Activated T-helper 1 cell treated with anti-CD3 and anti-CD28 coated beads, Interleukin-12 subunit alpha, Interleukin-12 subunit beta, Interleukin-2, Interleukin-4 antibody, amounts not matched to agents 30 ng/mL and 10 ng/mL and 1 ng/mL, durations not matched to agents 14 hours and 24 hours and 36 hours (primary cell): ENCODE measurements at places on chromosomes 12 and 14. TPM values are rescaled to one million over a fixed set of nuclear protein-coding genes. Genes with fewer than 3 reads are reported as not detected.

The ARHGEF40 gene
- not detected in 2 replicates for total RNA-seq

The TMEM179 gene
- 0.12 and 0.36 TPM in 2 replicates for total RNA-seq

The NXPH4 gene
- total RNA-seq, result 0.36 and 0.49 TPM in 2 replicates

The RNF212B gene
- not detected in 2 replicates for total RNA-seq

DNA sequence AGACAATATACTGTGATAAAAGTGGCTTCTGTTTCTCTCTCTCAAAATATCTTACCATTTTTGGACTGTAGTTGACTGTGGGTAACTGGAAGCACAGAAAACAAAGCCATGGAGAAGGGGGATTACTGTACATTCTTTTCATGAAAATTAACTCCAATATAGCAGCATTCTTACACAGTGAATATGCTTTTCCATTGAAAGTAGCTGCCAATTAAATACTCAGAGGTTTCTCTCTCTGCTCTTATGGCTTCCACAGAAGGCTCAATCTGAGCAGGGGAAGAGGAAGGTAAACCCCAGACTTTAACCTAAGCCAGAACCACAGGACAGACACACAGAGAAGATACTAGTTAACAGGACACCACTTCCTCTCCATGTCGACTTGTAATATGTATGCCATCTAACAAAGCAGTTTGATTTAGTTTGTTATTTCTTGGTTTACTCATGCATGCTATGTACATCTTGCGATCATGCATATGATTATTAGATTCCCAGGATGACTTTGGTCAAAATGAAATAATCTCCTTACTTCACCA is 150.2 kb downstream of the SSPN start:
- no peak overlapping the region for H3K4me3 ChIP-seq
- H3K27me3 ChIP-seq, result no peaks in the 10 kb centered on the region
- H3K27ac ChIP-seq, result no peak overlapping the region
- no peak for DNase-seq

- peaks cover 21% of the 10 kb centered on the region for H3K27me3 ChIP-seq
- no peak overlapping the region for H3K27ac ChIP-seq
- DNase-seq, result no peak
- H3K4me1 ChIP-seq, result no peaks in the 10 kb centered on the region
- H3K4me3 ChIP-seq, result no peak overlapping the region
Measured at GRCh38 chr14:69982220-69982839, 103.1 kb downstream of the SMOC1 start.

DNA sequence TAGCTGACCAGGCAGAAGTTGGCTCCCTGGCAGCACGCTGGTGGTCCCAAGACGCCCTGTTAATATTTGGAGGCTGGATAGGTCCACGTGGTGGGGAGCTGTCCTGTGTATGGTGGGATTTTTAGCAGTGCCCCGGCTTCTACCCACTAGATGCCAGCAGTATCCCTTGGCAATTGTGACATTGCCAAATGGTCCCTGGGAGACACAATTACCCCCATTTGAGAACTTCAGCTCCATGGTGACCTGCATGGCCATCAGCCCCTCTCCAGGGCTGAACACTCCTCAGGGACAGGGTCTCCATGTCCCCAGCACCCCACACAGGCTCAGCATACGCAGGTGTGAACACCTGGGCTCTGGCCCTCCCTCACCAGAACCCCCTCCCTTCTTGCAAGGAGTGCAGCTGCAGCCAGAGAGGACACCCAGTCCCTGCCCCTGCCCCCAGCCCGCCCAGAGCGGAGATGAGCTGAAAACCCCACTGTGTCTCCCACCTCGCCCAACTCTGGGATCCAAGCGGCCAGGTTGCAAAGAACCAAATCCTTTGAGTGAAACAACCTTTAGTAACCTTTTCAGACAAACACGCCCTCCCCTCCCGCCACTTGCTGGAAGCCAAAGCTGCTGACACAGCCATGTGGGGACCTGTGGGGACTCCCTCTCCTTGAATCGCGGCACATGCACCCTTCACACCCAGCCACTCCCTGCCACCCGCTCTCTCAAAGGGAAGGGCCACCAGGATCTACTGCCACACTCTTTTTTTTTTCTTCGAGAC is 120.4 kb downstream of the CALM1 start:
- no peaks in the 10 kb centered on the region for H3K27me3 ChIP-seq
- no peak overlapping the region for H3K27ac ChIP-seq
- no peaks in the 10 kb centered on the region for H3K4me1 ChIP-seq

- H3K36me3 ChIP-seq, result no peaks in the 10 kb centered on the region
- no peak overlapping the region for H3K27ac ChIP-seq
- no peak overlapping the region for H3K4me3 ChIP-seq
- H3K4me1 ChIP-seq, result no peaks in the 10 kb centered on the region
- no peak for DNase-seq
- H3K27me3 ChIP-seq, result no peaks in the 10 kb centered on the region
Measured at GRCh38 chr14:103087343-103087835, 3.4 kb downstream of the LBHD2 start.

- H3K27me3 ChIP-seq, result no peaks in the 10 kb centered on the region
- H3K27ac ChIP-seq, result no peak overlapping the region
- H3K36me3 ChIP-seq, result no peaks in the 10 kb centered on the region
- no peaks in the 10 kb centered on the region for H3K4me1 ChIP-seq
- DNase-seq, result no peak
Measured at GRCh38 chr12:24034160-24034559, 84.7 kb upstream of the SOX5 start.
